Lower leg skin (tissue), 4 donors: ENCODE measurements at places on chromosomes 16 and 17.

- no peak for DNase-seq
These were observed 438.7 kb downstream of the KIF2B start for GRCh38 chr17:54261465-54261864.

- DNase-seq = no peak
These were observed 73.7 kb downstream of the C16orf95 start for GRCh38 chr16:87243478-87243877.

DNA sequence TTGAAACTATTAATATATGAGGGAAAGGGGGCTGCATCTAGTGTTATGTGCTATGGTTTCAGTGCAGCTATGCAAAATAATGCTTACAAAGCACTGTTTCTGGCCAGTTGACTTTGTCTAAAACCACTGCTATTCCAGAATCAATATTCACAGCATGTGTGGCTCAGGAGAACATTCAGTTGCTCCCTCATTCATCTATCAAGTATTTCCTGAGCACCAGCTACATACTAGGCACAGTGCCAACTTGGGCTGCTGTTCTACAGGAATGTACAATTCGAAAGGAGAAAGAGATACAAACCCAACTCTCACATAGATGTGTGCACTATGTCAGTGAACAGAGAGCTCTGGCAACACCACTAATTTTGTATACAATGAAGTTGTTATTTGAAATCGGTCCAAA lies 183.0 kb downstream of the PHKB start:
- no peak for DNase-seq

- no peak for DNase-seq
These were observed 12.5 kb downstream of the RGS11 start for GRCh38 chr16:263182-263774.

GRCh38 chr17:79657861-79658810 lies 47.3 kb upstream of the RBFOX3 start:
- no peak for DNase-seq

DNA sequence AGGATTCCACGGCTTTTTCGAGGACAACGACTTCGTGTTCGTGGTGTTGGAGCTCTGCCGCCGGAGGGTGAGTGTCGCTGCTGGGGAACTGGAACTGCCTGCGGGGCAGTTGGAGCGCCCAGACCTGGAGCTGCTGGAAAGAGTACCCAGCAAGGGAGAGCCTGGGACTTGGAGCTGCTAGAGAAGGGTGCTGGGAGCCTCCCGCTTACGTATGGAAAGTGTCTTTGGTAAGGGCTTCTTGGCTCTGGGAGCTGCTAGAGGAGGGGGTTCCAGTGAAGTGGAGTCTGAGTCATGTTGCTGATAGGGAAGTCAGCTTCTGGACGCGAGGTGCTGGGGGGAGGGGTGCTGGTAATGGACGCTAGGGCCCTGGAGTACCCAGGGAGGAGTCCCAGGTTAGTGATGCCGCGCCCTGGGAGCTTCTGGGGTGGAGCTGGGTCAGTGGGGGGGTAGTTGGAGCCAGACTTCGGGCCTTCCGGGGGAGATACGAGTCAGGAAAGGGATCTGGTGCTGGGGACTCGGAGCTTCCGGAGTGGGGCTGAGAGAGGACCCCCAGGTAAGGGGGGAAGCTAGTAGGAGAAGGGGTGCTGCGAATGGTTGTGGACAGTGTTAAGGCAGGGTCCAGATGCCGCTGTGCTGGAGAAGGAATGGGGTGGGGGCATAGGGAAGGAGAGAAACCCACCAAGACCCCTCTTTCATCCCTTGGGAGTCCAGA lies 741 bp downstream of the PLK1 start:
- DNase-seq = no peak

- DNase-seq = no peak
These were observed 8.2 kb upstream of the EIF1 start for GRCh38 chr17:41680426-41681040.

- DNase-seq = peak; percentile 91
These were observed 690 bp downstream of the PITPNC1 start for GRCh38 chr17:67377488-67378453.

DNA sequence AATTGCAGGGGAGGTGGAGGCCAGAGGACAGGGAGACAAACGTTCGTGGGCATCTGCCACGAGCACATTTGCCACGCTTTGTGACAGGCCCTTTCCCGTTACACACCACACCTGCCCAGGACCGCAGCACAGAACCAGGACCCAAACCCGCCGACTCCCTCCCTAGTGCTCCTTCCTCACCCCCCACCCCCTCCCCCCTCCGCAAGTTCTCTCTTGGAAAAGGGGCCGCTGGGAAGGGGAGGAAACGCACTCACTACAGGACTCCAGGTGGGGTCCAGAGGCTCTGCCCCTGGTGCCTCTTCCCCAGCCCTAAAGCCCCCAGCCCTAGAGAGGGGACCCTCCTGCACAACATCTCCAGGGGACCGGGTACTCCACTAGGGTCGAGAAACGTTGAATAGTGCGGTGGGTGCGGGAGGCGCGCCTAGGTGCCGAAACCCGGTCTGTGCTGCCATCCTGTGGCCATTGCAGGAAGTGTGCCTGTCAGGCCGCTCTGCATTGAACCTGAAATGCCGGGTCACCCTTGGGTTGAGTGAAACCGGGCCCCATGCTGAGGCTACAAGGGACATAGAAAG lies 21.9 kb upstream of the EIF1 start:
- DNase-seq = peak; percentile 80

DNA sequence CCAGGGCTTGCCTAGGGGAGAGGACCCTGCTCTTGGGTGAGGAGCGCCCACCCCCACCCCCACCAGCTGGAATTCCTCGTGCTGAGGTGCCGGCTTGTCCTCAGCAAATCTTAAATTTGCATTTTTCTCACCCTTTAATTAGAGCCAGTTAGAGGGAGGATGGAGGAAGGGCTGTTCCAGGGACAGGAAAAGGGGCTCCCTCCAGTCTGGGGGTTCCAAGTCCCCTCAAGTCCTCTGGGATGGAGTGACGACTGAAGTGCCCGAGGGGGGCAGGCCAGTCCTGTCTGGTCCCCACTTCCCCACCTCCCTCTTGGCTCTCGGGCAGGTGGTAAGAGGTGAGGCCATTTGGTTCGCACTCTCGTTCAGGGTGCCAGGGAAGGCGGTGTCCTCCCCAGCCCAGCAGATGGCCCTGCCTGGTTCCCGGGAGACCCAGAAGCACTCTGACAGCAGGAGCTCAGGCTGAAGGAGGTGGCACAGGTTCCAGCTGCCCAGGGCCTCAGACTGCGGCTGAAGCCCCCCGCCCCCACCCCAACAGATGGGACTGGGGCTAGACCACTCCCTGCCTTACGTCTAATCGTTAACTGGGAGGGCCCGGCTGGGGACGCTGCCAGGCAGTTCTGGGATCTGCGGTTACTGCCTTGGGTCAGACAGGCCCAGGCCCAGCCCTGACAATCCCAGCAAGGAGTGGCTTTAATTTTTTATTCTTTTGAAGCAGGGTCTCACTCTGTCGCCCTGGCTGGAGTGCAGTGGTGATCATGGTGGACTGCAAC lies 2.2 kb downstream of the RAB26 start:
- DNase-seq = no peak

DNA sequence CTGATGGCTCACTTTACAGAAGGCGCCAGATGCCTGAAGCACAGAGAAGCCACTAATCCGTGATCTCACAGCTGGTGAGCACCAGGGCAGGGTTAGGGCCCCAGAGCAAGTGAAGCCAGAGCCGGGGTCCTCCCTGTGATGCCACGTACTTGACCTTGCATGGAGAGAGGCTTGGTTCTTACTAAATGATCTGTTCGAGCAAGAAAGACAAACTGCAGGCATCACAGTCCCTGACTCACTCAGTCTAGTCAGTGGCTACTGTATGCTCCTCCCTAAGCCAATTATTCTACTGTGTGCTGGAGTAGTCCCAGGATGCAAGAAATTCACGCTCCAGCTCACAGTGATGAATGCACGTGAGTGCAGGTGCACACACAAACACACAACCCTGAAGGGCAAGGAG lies 55.4 kb downstream of the SDK2 start:
- DNase-seq = no peak

DNA sequence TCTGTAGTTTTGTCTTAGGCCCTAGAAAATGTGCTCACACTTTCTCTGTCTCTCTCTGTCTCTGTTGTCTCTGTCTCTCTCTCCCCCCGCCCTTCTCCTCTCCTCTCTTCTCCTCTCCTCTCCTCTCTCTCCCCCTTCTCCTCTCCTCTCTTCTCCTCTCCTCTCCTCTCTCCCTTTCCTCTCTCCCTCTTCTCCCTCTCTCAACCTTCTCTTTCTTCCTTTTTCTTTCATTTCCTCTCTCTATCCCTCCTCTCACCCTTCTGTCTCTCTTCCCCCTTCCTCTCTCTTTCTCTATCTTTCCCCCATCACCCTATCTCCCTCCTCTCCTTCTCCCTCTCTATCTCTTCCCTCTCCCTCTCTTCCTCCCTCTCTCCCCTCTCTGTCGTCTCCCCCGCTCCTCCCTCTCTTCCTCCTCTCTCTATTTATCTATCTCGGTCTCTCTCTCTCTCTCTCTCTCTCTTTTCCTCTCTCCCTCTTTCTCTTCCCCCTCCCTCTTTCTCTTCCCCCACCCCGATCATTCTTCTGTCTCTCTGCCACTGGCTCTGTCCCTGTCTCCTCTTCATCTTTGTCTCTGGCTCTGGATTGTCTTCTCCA lies 107.2 kb upstream of the C16orf82 start:
- DNase-seq = no peak

DNA sequence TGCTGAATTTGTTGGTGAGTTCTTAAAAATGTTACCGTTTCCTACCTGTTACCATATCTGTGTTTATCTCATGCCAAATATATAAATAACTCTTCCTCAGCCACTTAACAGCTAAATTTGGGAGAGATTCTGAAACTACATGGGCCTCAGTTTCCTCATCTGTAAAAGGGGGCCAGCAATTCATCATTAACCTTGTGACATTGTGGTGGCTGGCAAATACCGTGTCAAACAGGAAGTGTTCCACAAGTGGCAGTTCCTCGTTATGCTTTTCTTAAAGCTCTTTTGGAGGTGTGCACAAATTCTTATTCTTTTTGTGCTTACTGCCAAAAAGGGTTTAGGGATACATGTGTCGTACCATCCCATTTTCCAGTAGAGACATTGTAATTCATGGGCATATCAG lies 220.4 kb upstream of the CACNG5 start:
- DNase-seq = no peak

- DNase-seq = no peak
These were observed 142.4 kb upstream of the MYOCD start for GRCh38 chr17:12523244-12523643.

DNA sequence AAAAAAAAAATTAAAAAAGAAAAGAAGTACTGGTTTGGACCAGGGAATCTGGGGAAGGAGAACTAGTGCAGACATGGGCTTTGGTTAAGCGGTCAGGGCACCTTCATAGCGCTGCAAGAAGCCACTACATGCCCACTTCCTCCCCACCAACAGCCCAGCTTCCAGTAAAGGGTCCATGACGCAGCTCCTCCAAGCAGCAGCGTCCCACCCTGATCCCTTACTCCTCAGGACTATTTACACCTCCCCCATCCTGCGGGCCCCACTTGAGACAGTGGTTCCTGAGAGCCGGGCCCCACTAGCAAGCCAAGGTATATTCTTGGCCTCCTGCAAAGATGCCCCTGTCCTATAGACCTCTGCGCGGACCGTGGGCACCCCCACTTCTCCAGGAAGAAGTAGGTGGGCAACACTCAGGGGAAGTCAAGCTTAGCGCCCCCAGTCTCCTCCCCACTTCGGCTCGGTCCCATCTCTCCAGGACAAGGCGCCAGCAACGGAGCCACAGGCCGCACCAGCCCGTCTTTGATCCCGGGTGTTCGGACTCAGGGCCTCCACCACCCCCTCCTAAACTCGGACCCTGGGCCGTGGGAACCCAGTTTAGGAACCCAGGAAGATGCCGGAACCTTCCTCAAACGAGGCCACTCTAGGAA lies 913 bp upstream of the PRR14 start:
- DNase-seq = peak; percentile 91

DNA sequence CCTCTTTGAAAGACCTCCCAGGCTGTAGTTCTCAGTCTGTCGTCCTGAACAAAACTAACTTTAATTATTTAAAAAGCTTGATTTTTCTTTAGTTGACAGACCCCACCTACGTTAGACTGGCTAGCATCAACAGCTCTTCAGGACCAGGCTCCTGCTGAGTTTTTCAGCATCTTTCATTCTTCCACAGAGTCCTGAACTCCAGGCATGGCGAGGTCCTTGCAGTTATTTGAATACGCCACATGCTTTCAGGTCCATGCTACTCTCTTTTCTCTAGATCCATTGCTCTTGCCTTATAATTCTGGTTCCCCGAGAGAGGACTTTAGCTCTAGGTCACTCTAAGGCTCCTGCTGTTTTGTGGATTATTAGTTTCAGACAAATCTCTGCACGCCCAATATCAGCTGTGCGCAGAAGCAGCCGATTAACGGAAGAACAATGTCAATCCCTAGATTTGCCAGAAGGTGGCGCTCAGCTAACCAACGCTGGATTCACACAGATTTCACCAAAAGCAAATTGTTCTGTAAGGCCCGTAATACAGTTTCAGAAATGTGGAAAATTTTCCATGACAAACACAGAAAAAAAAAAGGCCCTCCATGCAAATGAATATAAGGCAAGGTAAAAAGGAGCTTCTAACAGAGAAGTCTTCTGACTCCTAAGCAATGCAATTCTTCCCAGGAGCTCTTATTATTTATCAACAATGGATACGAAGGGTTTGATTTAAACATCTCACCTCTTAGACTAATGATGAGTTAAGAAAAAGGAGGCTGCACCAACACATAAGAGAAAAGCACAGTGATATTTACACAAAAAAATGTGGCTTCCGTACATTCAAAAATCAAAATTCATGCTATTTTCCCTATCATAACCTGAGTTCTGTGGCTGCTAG lies 33.5 kb upstream of the BCO1 start:
- no peak for DNase-seq

DNA sequence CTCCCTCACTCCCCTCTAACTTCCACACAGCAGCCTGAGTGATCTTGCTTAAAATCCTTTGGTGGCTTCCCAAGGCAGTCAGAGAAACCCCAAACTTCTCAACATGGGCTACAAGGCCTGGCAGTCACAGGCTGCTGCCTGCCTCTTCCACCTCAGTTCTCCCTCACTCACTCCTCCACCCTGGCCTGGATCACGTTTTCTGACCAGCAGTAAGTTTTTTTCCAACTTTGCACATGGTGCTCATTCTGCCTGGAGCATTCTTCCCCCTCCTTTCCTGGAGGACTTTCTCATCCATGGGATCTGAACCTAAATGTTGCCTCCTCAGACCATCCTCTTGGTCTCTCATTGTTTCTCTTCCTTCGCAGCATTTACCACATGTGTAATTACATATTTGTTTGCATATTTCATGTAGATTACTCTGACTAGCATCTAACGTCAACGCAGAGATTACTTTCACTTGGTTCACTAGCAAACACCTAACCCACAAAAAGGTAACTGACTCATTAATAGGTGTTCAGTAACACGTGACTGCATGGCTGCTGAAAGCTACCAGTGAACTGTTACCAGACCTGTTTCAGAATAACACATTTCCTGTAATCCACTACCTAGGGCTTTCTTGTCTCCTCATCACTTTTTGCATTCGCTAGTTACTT lies 17.1 kb downstream of the GNA13 start:
- DNase-seq = no peak

DNA sequence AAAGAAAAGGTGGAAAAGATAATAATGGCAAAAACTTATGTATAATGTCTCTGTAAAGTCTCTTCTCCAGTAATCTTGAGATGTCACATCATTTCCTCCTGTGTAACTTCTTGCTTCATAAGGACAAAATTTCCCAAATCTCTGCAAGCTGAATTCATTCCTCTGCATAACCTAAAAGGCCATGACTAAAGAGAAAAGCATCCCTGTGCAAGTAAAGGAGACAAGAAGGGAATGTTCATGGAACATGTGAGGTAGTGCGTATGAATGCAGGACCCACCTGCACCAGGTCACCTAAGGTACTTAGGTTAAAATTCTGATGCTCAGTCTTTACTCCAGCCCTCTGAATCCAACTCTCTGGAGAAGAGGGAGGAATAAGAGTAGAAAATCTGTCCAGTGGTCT lies 46.9 kb upstream of the NLK start:
- no peak for DNase-seq
